ENCODE measurements at places on chromosomes 4 and X.

GRCh38 chr4:42478509-42478908 lies 81.2 kb downstream of the SHISA3 start:
- no peak for DNase-seq

DNA sequence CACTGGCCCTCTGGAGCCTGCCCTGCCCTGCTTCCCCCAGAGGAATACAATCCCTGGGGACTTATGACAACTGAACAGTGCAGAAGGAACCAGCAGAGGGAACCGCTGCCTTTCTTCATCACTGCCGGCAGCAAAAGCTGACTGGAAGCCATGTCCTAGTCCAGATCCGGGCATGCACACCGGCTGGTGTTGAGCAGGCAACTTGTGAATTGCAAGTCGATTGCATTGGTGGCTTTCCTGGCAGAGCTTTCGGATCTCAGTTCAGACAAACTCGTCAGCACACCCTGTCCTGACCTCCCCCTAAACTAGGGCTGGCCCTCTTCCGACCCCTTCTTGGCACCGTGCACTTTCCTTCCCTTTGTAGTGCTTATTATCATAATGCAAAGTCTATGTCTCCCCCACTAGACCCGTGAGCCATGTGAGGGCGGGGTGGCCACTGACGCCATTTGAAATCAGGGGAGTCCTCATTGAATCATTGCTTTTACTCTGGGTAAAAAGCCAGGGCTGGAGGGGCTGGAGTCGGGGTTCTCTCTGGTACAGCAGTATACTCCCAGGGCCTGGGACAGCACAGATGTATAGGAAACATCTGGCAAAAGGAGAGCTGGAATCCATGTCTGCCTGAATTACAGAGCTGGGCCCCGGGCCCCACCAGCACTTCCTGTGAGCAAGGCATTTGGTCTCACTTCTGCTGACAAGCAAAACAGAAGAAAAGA lies 1.8 kb downstream of the ARHGAP4 start:
- no peak for DNase-seq

DNA sequence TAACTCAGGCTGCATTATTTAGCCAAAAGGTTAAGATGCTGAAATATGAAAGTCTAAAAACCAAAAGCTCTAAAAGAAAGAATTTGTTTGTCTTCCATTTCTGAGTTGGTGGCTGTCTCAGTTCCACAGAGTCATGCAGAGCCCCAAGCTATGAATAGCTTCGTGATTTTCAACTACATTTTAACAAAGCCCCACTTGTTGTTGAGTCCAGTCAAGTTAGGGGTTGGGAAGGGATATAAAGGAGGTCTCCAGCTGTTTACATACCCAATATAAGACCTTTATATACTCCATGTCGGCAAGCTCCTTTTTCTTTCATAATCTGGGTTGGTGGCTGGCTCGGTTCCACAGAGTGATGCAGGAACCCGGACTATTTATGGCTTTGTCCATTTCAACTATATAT lies 924.6 kb upstream of the PRKX start:
- DNase-seq: no peak

- no peak for DNase-seq
Measured at GRCh38 chr4:125433453-125433852, 118.7 kb downstream of the FAT4 start.

DNA sequence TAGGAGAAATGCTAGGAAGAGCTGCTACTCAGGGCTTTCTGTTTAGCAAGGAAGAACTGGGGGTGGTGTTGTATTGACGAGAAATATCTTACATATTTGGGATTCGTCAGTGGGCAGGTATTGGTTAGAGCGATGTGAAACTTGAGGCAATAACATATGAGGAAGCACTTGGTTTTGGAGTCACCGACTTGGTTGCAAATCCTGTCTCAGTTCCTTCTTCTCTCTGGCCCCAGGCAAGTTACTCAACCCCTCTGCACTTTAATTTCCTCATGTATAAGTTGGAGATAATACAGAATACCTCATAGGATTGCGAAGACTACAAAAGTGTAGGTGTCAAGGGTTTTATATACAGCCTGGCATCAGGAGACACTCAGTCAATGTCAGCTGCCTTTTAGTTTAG lies 34.1 kb downstream of the GPAT3 start:
- no peak for DNase-seq

GRCh38 chr4:157242871-157243270 lies 22.3 kb downstream of the GRIA2 start:
- DNase-seq: no peak

DNA sequence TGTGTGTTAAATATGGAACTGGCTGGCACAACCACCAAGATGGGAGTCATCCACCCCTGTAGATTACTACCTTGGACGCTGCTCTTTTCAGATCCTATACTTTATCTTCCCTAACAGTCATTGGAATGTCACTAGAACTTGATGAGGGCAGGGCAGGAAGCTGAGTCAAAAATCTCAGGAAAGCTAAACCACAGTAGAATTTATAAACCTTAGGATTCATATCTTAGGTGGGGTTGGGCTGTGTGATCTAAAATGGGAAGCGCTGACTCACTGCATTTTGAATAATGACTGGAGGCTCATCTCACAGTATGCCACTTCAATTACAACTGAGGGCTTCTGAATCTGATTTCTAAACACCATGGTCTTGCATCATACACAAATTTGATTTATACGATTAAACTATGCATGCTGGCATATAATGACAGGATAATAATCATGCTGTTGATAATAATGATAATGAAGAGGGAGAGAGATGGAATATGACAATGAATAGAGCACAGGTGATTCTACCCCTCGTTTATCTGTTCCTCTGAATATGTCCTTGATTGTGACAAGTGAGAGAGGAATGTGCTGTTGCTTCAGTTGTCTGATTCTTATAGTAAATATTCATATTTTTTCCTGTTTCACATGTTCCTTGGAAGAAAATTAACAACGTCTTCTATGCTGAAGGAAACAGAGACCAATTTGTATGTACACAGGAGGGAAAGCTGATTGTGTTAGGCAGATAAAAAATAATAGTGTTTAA lies 270.3 kb upstream of the HS3ST1 start:
- DNase-seq: no peak

GRCh38 chrX:38276089-38276488 lies 51.2 kb downstream of the RPGR start:
- DNase-seq: no peak

DNA sequence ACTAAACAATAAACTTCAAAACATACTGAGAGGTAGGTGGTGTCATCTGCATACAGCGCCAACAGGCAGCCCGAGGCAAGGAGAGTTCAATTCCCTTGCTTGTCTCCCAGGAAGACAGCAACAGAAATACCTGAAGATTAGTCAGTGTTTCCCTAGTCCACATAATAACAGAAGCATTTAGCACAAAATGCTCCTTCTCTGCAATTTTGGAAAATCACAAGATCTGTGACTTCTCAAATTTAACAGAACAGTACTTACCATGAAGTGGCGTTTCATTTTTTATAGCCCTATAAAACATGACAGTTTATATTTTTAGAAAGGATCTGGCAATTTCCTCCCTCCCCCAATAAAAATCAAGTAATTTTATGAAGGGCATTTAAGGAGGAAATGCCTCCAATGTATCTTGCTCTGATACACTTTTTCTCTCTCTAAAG lies 67.1 kb upstream of the MYOZ2 start:
- DNase-seq: no peak
